Stimulated activated CD8-positive, alpha-beta memory T cell treated with anti-CD3 and anti-CD28 coated beads, Interleukin-4, amount 100 ng/mL, for 24 hours (primary cell): ENCODE measurements at places on chromosomes 12 and 14.

DNA sequence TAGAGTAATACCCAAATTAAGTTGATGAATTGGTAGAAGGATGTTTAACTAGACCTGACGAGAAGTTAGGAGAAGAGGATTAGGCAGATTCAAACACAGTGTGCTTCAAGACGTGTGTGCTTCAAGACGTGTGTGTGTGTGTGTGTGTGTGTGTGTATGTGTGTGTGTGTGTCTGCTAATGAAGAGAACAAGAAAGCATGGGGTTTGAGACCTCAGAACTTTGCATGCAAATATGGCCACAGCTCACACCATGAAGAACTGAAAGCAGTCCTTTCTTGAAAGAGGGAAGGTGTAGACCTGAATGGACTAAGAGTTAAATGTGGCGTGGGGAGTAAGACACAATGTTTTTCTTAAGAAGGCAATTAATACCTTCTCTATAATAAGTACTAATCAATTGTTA lies 32.5 kb upstream of the SSPN start:
- DNase-seq: no peak

GRCh38 chr12:50351120-50352043 lies 45.0 kb downstream of the FAM186A start:
- no peak for DNase-seq

GRCh38 chr12:114764510-114764909 lies 80.5 kb upstream of the TBX3 start:
- DNase-seq: no peak

DNA sequence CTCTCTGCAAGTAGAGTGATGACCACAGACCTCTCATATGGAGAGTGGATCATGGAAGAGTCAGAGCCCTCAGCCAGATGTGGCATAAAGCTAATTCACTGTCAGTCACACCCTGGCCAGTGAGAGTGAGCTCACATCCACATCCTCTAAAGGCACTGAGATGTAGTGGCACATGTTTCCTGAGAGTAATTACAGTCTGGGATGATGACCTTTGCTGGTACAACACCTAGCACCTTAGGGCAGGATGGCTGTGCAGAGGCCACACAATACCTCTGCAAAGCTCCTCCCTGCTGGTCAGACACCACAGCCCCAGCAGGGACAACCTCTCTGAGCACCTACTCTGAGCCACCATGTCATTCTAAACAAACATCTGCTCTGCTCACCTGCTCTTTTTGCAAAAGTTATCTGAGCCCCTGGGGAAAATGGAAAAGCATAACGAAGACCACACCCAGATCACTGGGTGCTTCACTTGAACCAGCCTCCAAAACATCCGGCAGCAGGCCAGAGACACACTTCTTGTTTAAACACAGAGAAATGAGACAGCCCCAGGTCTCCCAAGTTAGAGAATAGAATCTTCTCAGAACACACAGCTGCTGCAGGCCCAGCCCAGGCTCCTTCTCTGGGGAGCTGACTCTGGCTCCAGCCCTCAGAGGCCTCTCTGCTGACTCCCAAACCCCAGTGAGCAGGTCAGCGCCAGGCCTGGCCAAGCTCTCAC lies 30.3 kb downstream of the PITPNM2 start:
- no peak for DNase-seq

GRCh38 chr14:65864549-65864948 lies 452.0 kb downstream of the FUT8 start:
- DNase-seq: no peak

DNA sequence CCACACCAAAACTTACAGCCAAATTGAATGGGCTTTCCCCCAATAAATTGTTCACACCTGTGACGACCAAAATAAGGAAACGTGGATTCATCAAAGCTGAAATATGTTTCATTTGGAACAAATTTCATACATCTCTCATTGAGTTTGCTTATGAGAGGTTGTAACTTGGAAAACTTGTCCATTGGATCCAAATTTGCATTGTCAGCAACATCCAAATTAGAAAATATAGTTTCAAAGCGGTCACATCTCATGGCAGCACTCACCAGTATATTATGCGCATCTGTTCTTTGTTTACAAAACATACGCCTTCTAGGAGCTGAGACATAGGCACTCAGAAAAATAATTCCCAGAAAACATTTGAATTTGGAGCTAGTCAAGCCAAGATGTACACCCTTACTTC lies 1028.2 kb upstream of the USP15 start:
- no peak for DNase-seq
